ENCODE measurements at places on chromosomes 11 and 22.

GRCh38 chr11:9616858-9617257 is 43.4 kb downstream of the WEE1 start:
- no peak overlapping the region for H3K4me3 ChIP-seq
- DNase-seq, result no peak
- peaks cover 27% of the 10 kb centered on the region for H3K4me1 ChIP-seq
- H3K27me3 ChIP-seq, result no peaks in the 10 kb centered on the region

DNA sequence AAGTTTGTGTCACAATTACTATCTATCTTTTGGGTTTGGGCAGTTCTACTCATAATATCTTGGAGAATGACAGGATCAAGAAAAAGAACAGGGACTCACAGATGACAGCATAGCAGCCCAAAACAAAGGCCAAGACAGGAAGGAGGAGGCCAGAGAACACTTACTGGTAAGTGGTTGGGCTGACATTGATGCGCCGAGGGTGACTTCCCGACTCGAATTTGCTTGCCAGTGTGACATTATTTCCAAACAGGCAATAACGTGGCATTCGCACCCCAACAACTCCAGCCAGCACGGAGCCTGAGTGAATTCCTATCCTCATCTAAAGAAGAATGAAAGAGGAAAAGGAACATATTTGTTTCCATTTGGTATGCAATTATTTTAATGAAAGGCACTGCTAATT is 309.9 kb downstream of the GUCY1A2 start:
- DNase-seq, result no peak
- H3K4me3 ChIP-seq, result no peak overlapping the region
- H3K27me3 ChIP-seq, result no peaks in the 10 kb centered on the region
- peaks cover 11% of the 10 kb centered on the region for H3K4me1 ChIP-seq
- no peaks in the 10 kb centered on the region for H3K36me3 ChIP-seq
- H3K27ac ChIP-seq, result no peak overlapping the region

- H3K4me3 ChIP-seq, result no peak overlapping the region
- DNase-seq, result no peak
- H3K36me3 ChIP-seq, result no peaks in the 10 kb centered on the region
Observed at GRCh38 chr11:125935618-125936199, 10.1 kb upstream of the VSIG10L2 start.

GRCh38 chr11:20060647-20061205 is 99.5 kb downstream of the DBX1 start:
- DNase-seq, result no peak
- no peaks in the 10 kb centered on the region for H3K27me3 ChIP-seq
- no peaks in the 10 kb centered on the region for H3K36me3 ChIP-seq
- H3K4me3 ChIP-seq, result no peak overlapping the region

DNA sequence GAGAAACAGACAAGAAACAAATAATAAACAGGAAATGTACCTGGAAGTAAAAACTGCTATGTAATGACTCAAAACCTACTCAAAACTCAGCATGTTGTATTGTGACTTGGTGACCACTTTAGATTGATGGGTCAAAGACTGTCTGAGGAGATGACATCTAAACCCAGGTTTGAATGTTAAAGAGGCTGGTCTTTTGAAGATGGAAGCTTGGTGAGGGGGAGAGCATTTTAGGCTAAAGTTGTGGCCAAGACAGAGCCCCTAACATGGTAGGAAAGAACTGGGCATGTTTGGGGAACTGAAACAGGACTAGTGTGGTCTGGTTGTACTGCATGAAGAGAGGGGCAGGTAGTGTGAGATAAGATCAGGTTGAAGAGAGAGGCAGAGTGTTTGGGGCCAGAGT is 85.3 kb upstream of the MYO18B start:
- no peak overlapping the region for H3K27ac ChIP-seq
- H3K4me1 ChIP-seq, result no peaks in the 10 kb centered on the region
- no peak for DNase-seq
- no peak overlapping the region for H3K4me3 ChIP-seq

GRCh38 chr22:23065495-23066122 is 4.7 kb upstream of the GNAZ start:
- no peaks in the 10 kb centered on the region for H3K4me1 ChIP-seq
- no peaks in the 10 kb centered on the region for H3K36me3 ChIP-seq
- no peak overlapping the region for H3K27ac ChIP-seq

Measured in Panc1 (cell line).